ENCODE measurements at places on chromosomes 11 and 22.
A peak's percentile ranks its signal among the peaks of the same experiment; 100 is the strongest.

- no peak for DNase-seq
These were observed 84.7 kb upstream of the AKIP1 start for GRCh38 chr11:8826139-8826786.

DNA sequence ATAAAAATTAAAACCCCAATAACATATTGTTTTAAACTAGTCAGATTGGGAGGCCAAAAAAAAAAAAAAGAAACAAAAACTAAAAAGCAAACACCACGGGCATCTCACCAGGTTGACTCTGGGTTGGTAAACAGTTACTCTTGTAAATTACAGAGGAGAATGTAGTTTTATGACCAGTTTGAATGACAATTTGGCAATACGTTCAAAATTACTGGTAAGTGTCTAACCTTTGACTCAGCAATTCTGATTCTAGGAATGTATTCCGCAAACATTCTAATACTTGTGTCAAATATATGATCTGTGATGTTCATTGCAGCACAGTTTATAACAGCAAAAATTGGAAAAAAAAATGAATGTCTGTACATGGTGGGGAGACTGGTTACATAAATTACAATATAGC lies 1376.0 kb downstream of the TBC1D22A start:
- DNase-seq: no peak

DNA sequence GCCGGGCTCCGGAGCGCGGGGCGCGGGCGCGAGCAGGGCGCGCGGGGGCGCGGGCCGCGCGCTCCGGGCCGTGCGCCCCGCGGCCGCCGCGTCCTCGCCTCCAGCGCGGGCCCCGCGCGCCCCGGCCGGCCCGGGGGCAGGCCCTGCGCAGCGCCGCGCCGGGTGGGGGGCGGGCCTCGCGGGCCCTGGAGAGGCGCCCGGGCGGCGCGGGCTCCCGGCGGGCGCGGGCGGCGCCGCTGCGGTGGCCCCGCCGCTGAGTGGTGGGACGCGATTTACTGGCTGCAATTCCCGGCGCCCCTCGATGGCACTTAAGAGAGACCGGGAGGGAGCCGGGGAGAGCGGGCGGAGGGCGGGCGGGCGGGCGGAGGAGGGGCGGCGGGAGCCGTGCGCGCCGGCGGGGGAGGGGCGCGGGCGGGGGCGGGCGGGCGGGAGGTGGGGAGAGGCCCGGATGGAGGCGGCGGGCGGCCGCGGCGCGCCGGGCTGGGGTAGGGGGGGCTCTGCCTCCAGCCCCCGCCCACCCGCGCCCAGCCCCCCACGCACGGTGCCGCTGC lies 73.2 kb upstream of the TCF20 start:
- no peak for DNase-seq

GRCh38 chr11:105923807-105924206 lies 98.2 kb downstream of the MSANTD4 start:
- DNase-seq: peak; percentile 69

DNA sequence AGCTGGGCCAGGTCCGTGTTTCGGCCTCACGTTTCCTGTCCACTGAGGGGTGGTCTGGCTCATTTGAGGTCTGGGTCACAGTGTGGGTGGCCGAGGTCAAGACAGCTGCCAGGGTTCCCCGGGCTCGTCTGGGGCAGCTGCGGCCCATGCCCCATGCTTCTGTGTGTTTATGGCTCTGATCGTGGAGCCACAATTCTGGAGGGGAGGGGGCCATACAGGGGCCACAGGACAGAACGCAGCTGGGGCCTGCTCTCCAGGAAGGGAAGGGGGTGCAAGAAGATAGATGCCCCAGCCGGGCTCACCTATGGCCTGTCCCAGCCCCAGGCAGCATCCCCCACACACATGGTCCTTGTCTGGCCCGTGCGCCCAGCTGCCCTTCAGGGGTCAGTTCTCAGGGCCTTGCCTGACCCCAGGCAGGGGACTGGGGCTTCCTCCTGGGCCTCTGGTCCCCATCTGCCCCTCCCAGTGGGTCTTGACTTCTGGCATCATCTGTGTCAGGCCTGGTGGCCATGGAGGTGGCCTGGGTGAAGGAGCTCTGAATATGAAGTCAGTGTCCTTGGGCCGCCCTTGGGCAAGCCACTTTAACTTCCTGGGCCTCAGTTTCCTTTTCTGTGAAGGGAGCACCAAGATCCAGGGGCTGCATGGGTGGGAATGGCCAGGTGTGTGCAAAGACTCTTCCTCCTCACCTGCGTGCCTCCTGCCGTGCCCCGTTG lies 8.4 kb downstream of the TSPAN32 start:
- no peak for DNase-seq

DNA sequence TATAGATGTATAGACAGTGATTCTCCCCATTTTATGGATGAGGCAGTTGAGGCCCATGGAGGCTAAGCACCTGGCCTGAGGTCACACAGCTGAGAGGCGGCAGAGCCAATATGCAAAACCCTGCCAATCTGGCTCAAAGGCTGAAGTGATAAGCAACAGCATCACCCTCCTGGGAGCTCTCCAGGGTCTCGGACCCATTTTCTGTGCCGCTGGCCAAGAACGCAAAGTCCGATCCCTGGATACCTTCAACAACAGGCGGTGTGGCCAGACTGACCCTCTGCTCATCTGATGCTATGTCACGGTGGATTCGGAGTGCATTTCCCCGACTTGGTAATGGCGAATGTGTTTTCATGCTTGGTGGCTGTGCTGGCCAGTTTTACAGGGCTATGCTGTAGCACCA lies 595.0 kb downstream of the TBC1D22A start:
- DNase-seq: no peak

GRCh38 chr11:123104697-123105096 lies 42.8 kb upstream of the HSPA8 start:
- DNase-seq: no peak

DNA sequence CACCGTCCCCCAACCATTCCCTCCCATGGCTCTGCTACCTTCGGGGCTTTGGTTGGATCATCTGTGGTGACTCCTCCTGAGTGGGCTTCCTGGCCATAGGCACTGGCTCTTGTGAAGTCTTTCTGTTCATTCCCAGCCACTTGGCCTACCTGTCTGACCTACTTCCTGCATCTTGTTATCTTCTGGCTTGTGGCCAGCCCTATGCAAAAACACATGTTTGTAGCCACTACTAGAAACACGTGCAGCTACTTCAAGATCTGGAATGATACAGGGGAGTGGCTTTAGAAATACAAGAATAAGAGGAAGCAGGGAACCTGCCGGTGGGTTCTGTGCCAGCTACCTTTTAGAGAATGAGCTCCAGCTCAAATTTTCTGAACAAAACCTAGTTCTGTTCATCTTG lies 20.9 kb downstream of the RCOR2 start:
- DNase-seq: no peak

- DNase-seq: peak; percentile 22
These were observed 2.0 kb downstream of the IFT27 start for GRCh38 chr22:36773935-36774334.

GRCh38 chr11:78349624-78350023 lies 68.0 kb downstream of the GAB2 start:
- peak; percentile 59 for DNase-seq

- DNase-seq: no peak
These were observed 247.8 kb upstream of the B3GAT1 start for GRCh38 chr11:134659882-134660281.

DNA sequence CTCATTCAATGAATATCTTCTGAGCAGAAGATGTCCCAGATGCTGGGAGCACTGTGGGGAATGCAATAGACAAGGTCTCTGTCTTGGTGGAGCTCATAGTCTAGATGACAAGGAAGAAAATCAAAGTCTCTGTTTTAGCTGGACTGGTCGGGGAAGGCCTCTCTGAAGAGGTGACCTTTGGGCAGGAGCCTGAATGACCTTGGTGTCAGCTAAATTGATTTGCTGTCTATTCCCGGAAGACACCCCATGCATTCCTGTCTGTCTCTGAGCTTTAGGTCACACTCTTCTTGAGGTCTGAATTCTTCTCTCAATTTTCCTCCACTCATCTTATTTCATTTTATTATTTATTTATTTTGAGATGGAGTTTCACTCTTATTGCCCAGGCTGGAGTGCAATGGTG lies 14.5 kb upstream of the ELF5 start:
- DNase-seq: no peak

DNA sequence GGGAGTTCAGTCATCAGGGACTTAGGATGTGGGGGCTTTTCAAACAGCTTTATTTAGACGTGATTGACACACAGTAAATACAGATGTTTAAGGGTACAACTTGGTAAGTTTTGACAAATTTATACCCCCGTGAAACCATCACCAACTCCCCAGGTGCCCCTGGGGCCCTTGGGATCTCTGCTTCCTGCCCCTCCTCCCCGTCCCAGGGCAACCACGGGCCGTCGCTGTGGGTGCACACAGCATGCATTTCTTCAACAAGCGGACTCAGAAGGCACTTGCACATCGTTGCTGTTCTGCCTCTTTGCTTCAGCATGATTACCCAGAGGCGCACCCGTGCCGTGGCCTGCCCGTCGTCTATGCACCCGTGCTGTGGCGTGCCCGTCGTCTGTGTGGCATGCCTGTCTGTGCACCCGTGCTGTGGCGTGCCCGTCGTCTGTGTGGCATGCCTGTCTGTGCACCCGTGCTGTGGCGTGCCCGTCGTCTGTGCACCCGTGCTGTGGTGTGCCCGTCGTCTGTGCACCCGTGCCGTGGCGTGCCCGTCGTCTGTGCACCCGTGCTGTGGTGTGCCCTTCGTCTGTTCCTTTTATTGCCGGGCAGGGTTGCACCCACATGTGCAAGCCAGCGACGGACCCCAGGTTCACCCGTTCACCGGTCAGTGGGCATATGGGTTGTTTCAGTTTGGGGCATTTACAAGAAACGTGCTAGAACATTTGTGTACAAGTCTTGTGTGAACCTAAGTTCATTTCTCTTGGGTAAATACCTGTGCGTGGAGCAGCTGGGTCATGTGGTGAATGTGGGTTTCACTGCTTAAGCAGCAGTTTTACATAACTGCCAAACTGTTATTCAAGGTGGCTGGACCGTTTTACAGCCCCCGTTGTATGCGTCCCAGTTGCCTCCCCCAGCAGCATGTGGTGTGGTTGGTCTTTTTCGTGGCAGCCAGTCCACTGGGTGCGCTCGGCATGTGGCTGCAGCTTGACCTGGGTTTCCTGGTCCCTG lies 8.3 kb downstream of the CD81 start:
- no peak for DNase-seq

DNA sequence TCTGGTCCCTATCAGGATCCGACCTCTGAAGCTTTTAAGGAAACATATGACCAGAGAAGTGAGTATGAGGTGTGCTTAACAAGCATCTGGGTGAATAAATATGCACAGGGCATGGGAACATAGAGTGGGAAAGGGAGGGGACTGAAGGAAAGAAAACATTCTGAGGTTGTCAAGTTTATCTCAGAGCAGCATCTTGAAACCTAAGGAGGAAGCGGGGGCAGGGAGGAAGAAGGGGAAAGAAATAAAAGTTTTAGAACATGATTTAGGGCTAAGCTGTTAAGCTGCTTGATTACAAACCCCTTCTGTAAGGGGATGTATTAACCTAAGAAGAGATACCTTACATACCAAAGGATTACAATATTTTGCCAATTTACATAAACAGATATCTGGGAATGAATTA lies 24.0 kb upstream of the SC5D start:
- no peak for DNase-seq

- no peak for DNase-seq
These were observed 38.8 kb upstream of the TOLLIP start for GRCh38 chr11:1348146-1348795.

- DNase-seq: no peak
These were observed 188.8 kb upstream of the CADM1 start for GRCh38 chr11:115693002-115693401.

GRCh38 chr11:104583857-104584256 lies 314.4 kb downstream of the CASP12 start:
- DNase-seq: no peak

DNA sequence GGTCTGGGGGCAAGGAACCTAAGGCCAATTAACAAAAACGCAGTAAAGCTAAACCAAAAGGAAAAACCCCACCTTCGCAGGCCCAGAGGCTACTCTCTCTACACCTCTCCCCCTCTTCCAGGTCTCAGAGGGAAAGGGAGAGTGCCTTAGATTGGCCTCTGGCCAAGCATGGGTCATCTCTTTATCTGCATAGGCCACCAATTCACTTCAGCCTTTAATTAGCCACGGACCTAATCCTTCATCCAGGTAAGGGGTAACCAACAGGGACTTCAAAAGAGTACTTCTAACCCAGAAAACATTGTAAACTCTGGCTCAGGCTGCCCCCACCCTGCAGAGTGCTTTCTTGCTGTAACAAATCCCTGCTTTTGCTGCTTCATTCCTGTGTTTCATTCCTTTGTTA lies 9.4 kb downstream of the VSTM5 start:
- DNase-seq: no peak

- no peak for DNase-seq
These were observed 305.0 kb downstream of the TBC1D22A start for GRCh38 chr22:47067321-47067890.

DNA sequence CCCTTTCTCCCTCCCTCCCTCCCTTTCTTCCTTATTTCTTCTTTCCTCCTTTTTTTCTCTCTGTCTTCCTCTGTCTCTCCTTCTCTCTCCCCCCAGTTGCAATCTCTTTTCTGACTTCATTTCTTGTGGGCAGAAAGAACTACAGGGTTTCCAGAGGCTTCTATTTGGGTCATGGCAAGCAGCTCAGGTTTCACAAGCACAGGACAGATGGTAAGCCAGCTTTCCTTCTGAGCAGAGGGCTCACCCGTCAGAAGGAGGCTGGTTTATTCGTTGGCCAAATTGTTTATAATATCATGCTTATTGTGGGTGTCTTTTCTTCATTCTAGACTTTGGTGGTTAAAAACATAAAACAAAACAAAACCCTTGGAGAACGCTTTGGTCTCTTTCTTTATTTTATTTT lies 58.9 kb upstream of the CLMP start:
- no peak for DNase-seq

- DNase-seq: no peak
These were observed 58.7 kb upstream of the NCAM1 start for GRCh38 chr11:112902361-112903011.

GRCh38 chr22:23583836-23584235 lies 3.7 kb upstream of the IGLL1 start:
- DNase-seq: no peak

DNA sequence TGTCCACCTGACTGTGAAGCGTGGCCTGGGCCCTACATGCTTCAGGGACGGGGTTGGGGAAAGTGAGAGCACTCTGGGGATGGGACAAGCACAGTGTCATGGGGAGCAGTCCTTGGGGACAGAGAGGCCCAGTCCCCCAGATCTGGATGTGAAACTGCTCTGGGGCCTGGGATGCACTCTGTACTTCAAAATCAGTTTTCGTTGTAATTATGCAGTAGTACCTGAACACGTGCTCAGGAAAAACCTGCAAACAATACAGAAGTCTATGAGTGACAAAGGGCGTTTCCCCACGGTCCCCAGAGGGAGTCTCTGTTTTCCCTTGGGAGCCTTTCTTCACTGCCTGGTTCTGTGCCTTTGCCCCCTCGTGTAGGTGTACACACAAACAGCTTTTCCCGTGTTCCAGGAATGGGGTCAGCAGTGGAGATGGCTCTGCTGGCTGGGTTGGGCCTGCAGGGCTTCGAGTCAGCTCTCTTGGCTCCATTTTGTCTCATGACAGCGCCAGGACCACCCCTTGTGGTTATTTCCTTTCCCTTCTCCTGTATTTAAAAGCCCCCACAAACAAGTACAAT lies 5.2 kb upstream of the TNFRSF13C start:
- no peak for DNase-seq

- DNase-seq: no peak
These were observed 587.5 kb downstream of the NTM start for GRCh38 chr11:131957875-131958274.
